ENCODE measurements at places on chromosomes 6 and 20.

DNA sequence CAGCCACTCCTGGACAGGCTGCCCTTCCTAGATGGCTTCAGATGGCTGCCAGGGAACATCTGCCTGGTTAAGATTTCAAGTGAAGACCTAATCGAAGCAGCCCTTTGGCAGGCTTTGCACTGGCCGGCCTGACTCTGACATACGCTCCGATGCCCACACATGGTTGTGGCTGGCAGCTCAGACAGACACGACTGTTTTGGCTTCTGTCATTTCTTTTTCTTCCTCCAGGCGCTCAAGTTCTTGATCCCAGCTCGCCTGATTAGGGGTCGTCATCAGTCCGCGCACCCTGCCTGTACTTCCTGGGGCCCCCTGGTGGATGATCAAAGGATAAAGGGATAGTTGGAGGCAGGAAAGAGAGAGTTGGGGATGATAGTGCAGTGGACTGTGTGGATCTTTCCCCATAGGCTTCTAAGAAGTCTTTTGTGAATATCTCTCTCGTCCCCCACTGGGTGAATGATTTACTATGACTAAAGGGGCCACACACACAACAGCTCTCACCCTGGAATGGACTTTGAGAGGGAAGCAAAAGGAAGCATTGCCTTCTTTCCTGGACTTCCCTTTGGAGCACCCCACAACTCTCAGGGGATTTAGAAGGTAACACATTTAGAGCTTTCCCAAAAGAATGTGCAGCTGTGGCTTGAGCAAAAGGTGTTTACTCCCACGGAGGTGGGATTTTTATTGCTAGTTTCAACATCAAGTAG is 21.4 kb upstream of the TRAM2 start:
- no peak for DNase-seq

- no peak for DNase-seq
Observed at GRCh38 chr6:14059791-14060436, 57.7 kb upstream of the CD83 start.

DNA sequence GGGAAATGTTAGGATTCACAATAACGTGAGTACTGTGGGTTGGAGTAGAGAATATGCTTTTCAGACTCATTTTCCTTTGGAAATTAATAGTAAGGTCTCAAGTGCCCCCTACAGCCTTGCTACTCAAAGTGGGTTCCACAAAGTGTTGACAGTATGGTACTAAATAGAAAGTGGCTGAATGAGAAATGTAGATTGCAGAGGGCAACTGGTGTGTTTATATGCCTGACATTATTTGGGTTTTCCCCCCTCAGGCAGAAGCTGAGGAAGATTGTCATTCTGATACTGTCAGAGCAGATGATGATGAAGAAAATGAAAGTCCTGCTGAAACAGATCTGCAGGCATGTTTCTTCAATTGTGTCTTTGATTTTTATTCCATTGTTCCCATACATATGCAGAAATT is 5.6 kb downstream of the FBXO9 start:
- no peak for DNase-seq

- DNase-seq: no peak
Observed at GRCh38 chr6:47303342-47303741, 6.4 kb downstream of the TNFRSF21 start.

DNA sequence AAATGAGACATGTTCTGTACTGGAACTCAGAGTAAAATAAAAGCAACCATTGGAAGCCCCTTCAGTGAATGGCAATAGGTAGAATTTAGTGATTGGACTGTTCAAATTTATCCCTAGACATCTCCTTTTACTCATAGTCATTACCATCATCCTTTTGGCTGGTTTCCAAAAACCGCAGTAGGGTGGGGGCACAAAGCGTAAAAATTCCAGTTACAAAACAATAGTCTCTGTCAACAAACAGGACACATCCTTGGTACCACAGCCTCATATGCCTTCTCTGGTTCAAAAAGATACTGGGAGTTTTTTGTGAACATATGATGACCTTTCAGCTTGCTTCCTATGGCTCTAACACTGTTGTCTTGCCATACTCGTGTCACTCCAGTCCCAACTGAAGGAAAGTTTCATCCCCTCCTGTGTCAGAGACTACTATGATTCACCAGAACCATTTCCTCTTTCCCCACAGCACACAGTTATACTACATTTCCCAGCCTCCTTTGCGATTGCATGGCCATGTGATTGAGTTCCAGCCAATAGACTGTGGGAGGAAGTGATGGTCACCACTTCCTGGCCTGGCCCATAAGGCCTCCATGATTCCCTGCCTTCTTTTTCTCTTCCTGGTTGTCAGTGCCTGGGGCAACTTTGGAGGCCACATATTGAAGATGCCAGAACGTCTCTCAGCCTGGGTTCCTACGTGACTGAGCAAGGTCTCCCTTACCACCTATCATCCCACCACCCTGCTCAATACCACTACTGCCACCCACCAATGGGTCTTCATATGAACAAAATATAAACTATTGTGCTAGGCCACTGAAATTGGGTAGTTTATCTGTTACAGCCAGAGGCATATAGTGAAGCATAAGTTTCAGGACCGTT is 162.4 kb downstream of the ID4 start:
- no peak for DNase-seq

DNA sequence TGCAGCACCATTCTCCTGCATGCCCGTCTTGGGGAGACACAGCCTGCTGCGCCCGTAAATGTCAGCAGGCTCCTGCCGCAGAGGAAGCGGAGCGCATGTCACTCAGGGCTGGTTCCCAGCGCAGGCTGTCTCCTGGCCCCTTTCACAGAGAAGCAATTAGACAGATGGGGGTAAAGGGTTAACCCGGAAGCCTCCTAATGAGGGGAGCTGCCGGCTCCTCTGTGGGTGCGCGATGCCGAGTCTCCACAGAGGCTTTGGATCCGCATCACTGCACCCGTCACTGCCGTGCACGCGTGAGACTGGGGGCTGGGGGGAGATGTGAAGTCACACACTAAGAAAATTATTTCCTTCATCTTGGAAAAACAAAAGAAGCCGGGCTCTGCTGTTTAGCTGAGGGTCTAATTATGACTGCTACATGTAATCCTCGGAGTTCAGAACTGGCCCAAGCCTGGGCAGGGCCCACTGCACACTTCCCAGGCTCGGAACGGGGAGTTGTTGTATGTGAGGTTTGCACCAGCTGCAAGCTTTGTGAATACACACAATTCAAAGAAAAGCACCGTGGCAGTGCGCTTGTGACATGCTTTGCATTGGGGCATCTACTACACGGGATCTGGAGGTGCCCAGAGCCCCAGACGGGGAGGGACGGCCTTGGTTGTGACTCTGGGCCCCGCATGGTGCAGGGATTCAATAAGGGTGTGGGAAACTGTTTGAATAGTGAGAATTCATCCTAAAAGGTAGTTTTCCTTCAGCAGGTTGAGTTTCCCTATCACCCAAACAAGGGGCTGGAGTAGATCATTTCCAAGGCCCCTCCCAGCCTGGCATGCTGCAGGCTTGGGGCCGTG is 331.6 kb downstream of the TAF4 start:
- no peak for DNase-seq

- DNase-seq: no peak
Observed at GRCh38 chr6:4747588-4747987, 28.6 kb upstream of the CDYL start.

GRCh38 chr6:167233490-167233889 is 57.6 kb upstream of the UNC93A start:
- no peak for DNase-seq

Measured in AG04449 (cell line).